Activated CD4-positive, alpha-beta T cell treated with anti-CD3 and anti-CD28 coated beads for 48 hours (primary cell): ENCODE measurements at places on chromosomes 11 and 22.
A peak's percentile ranks its signal among the peaks of the same experiment; 100 is the strongest.

- DNase-seq = no peak
Observed at GRCh38 chr22:46077669-46078099, 72.6 kb upstream of the PPARA start.

DNA sequence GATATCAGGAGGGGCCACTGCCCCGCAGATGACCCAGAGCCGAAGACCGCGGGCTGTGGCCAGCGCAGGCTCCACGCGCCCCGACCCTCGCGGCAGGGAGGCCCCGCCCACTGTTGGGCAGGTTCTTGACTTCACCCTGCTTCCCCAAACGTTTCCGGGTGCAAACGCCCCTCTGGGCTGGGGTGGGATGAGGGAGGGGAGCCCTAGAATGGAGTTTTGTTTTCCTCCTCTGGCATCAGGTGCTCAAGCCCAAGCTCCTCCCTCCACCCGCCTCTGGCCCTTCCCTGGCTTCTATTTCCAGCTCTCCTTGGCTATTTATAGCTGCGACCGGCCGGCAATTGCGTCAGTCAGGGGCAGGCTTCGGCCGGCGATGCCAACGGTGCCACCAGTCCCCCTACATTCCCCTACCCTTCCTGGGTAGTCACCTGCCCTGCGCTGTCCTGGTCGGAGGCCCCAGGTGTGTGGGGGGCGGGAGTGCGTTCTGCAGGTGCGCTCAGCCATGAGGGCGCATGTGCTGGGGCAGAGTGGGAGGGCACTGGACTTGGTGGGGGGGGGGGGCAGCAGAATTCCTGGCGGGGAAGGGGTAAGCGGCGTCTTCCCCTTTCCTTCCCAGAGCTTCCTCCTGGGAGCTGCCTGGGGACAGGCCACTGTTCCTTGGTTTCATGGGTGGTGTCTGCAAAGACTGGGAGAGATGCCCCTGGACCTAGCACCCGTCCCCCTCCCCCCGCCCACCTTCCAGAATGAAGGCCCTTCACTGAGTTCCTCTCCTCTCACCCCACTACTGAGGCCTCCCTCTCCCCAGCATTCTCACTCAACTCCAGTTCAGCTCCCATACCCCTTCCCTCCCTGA, 23.6 kb downstream of the DUSP8 start:
- no peak for DNase-seq

DNA sequence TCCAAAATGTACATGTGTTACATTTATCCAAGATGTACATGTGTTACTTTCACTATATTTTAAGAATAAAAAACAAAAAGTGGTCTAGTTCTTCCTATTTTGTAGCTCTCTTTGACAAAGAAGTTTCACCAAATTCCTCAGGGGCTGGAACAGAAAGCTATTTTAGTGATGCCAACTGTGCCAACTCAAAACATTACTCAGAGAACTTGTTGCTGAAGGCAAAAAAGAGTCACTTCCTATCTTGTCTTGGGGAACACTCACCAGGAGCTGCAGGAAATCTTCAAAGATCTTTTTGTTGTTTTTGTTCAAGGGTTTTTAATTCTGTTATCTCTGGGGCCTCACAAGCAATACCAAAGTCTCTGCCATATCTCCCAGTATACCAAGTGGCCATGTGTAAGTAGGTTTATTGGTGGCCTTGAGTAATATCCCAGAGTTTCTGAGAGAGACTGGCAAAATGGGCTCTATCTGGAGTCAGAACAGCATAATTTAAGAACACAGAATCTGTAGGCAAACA, 13.6 kb upstream of the EED start:
- DNase-seq = no peak

- no peak for DNase-seq
Observed at GRCh38 chr22:50282361-50283155, 12.4 kb upstream of the MAPK11 start.

- no peak for DNase-seq
Observed at GRCh38 chr11:125263268-125263790, 98.8 kb downstream of the PKNOX2 start.

- DNase-seq = no peak
Observed at GRCh38 chr22:19492504-19493174, 12.9 kb downstream of the CDC45 start.

- DNase-seq = no peak
Observed at GRCh38 chr11:72139500-72139899, 4.0 kb downstream of the FOLR3 start.

DNA sequence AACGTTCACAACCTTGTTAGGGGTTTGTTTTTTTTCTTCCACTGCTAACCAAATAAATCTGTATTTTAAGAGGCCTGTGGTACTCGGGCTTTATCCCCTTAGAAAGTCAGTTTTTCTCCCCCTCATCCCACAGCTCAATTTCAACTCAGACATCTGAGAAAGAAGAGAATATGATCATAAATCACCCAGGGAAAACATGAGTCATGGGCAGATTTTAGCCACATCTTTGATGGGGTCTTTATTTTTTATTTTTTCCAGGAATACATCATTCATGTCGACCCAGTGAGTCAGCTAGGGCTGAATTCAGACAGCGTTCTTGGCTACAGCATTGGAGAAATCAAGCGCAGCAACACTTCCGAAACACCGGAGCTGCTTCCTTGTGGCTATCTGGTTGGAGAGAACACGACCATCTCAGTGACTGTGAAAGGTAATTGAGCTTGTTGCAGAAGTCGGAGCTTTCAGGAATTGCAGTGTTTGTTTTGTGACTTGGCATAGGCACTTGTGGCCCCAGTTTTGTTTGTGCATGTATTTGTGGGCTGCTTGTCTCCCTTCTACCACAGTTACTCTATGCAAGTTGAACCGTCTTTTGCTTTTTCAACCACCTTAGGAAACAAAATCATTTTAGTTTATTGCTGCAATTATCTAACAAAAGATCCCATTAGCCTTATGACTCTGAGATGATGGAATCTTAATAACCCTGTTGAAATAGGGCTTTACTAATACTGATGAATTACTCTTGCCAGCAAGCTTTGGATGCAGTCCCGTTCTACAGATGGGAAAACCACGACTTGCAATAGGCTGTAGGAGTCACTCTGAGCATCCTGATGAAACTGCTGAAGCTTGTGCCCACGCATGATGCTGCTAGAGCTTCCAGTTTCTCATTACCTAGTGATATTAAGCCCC, 62.7 kb downstream of the DBX1 start:
- DNase-seq = no peak

GRCh38 chr11:503179-503981, 3.7 kb downstream of the RNH1 start:
- DNase-seq = peak; percentile 47

GRCh38 chr11:90476442-90477007, 253.7 kb upstream of the CHORDC1 start:
- DNase-seq = peak; percentile 48

- no peak for DNase-seq
Observed at GRCh38 chr22:17349172-17349571, 20.1 kb upstream of the CECR2 start.

GRCh38 chr22:21022507-21022906, 7.5 kb downstream of the P2RX6 start:
- DNase-seq = no peak

DNA sequence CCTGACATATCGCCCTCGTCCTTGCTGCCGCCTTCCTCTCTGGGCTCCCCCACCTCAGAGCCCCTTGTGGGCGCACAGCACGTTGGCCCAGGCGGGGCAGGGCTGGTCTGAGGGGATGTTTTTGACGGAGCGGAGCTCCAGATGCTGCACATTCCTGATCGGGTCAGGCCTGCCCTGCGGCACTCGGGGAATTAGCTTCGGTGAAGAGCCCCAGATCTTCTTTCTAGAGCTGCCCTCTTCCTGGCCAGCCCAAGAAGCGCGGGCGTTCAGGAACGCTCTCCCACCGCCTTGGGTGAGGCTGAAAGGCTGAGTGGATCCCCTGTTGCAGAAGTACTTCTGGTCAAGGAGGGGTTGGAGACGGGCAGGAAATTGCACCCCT, 12.1 kb downstream of the YPEL4 start:
- DNase-seq = no peak

DNA sequence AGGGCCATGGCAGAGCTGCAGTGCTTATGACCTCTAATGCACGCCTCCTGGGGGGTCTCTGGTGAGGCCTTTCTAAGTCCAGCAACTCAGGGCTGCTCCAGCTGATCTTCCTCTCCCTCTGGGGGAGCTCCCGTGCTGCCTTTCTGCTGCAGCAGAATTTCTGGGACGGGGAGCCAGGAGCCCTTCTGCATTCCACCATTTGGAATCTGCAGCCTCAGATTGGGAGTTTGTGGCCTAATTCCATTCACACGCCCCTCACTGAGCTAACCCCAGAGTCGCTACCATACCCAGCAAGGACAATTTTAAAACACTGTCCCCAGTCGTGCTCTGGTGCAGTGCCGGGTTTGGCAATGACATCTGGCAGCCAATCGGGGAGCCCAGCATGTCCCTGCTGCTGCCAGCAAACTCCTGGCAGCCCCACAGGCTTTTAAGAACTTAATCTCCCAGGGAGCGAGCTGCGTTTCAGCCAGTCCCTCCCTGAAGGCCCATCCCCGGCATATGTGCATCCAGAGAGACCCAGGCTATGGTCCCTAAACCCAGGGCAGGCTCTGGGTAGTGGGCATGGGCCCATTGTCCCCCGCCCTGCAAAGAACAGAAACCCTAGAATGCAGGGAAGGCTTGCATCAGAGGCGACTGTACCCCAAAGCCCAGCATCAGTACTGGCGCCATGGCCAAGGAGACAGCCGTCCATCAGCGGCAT, 4.7 kb downstream of the SHANK2 start:
- no peak for DNase-seq

- no peak for DNase-seq
Observed at GRCh38 chr11:36053862-36054261, 110.0 kb downstream of the LDLRAD3 start.

- DNase-seq = no peak
Observed at GRCh38 chr11:2447253-2447950, 2.6 kb downstream of the KCNQ1 start.
